Stimulated activated CD8-positive, alpha-beta memory T cell treated with anti-CD3 and anti-CD28 coated beads, Interleukin-2, amount 100 ng/mL, for 1 hour (primary cell): ENCODE measurements at places on chromosomes 7 and 10.

GRCh38 chr10:35424680-35425285 is 88.5 kb downstream of the CCNY start:
- DNase-seq = no peak

DNA sequence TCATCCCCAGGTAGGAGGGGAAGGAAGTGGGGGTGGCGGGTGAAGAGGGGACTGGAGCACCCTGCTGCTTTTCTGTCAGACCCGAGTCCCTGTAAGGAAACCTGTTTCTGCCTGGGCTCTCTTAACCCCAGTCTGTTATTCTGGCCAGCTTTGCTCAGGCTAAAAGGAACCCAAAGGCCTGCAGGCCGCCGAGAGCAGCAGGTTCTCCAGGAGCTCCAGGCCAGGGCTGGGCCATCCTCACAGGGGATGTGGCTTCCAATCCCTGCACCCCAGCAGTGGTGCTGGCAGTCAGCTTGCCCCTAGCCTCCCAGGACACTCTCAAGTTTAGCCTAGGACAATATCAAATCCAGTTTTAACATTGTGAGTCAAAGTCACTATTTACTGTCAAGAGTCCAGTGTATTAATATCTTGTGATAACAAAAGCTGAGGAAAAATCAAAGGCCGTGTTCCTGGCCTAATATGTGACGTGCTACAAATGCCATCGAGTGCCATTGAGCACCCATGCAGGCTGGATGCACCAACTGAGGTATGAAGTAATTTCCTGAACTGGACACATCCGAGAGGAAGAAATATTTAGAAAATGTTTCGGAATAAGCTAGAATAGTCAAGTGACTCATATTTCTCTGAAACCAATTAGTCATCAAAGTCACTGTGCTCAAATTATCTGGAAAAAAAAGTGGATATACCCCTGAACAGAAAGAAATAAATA is 7.0 kb downstream of the PKD1L1 start:
- DNase-seq = no peak

DNA sequence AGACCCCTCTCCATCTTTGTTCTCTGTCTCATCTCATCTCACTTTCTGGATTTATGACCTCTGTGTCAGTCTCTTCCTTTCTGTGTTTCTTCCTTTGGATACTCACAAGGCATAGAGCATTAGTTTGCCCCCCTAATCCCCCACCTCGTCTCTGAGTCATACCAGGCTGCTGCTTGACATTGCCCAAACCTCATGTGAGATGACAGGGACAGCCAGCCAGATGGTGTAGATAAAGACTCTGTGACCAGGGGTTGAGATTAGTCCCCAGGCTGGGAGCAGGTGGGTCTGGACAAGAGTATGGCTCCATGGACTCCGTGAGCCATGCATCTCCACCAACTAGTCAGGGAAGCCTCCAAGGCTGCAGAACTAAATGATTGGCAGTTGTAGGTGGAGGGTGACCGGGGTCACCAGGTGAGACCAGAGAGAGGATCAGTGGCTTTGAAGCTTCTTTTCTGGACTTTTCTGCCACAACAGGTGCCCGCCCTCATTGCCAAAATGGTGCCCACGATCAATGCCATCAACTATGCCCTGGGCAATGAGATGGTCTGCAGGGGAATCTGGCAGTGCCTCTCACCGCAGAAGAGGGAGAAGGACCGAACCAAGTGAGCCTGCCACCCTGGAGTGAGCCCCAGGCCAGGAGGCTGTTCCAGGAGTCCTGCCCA is 13.3 kb downstream of the RGR start:
- DNase-seq = no peak

GRCh38 chr10:24556126-24556749 is 167.4 kb downstream of the ARHGAP21 start:
- DNase-seq = no peak

DNA sequence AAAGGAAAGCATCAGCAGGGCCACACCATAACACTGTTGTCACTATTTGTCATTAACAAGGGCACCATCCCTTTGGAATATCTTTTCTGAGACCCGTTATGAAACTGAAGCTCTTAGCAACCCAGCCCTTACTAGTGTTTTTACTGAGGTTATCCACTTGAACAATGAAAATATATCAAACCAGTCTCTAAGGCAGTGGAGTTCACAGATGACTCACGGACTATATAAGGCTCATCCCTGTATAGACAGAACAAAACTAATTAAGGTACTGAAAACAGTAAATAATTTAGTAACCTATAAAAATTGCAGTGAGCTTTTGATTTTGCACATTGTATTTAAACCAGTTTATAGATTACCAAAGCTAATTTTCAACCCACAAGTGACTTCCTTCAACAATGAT is 196.0 kb downstream of the ELAPOR2 start:
- DNase-seq = no peak

GRCh38 chr7:114444196-114444595 is 29.6 kb downstream of the FOXP2 start:
- no peak for DNase-seq

- no peak for DNase-seq
These were observed 46.3 kb downstream of the PDK4 start for GRCh38 chr7:95549818-95550529.

DNA sequence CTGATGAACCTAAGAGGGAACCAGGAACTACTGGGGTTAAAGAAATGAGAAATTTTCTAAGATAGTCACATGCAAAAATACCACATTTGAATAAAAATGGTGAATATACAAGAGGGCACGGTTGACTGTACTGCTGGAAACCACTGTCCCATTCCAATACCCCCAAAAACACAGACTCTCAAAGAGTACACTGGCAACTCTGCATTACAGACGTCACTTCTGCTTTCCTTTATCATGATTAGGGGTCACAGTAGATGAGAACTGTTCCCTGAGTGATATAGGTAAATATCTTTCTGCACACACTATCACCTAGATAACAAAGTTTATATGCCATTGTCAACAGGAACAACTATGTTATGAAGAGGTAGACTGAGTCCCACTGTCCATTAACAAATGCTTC is 69.5 kb downstream of the RAPGEF5 start:
- DNase-seq = no peak

DNA sequence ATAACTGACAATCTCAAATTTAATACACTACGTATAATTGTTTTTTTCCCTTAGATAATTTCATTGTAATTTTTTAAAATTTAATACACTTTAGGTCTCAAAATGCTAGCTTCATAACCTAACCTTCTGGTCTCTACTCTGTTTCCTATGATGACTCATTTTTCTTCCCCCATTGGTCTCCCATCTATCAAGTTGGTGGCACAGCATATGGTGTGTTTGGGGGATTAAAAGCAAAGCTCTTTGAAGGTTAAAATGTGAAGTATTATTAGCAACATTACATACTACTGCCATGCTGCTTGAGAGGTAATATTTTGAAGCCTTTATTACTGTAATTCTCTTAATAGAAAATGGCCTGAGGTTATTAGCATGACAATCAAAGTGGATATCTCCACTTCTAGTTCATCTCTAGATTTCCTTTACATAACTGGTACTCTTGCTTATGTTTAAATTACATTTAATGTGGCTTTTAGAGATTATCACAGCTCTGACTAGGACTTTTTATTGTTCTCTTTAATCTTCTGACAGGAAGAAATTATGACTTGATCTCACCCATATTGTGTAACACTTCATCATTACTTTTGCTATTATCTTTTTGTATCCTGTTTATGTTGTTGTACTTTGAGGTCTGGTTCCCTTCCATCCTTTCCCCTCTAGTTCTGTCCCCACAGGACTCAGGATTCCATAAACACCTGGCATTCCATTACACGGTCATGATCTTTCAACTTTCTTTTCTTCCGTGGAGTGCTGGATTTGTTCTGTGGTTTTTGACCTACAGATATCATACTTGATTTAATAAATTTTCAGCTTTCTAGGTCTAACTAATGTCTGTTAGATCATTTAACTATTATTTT is 185.1 kb downstream of the SEMA3D start:
- no peak for DNase-seq

DNA sequence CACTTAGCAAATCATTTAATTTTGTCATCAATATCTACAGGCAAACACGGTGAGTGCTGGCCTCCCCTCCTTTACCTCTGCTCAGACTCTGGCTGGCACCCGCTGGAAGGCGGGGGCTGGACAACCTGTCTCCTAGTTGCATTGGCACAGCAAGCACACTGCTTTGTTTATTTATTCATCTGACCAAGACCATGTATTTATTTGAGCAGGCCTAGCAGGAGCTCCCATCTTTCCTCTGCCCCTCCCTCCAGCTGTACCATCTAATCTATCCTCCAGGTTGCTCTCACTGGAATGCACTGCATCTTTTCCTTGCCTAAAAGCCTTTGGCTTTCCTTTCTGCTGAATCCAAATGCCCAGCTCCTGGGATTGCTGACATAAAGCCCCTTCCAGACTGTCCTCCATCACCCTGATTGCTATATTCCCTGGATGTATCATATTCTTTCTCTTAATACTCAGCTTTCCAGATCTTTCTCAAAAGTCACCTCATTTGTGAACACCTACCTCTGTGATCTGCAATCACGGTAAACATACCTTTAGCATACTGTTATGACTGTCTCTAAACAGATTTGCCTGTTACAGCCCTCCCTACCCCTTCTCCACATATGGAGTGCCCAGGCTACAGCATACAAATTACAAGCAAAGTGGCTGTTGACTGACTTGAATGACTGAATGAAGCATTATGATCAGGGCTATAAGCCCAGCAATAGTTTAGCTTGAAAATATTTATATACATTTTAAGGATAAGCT is 9.6 kb downstream of the ELMO1 start:
- DNase-seq = no peak

DNA sequence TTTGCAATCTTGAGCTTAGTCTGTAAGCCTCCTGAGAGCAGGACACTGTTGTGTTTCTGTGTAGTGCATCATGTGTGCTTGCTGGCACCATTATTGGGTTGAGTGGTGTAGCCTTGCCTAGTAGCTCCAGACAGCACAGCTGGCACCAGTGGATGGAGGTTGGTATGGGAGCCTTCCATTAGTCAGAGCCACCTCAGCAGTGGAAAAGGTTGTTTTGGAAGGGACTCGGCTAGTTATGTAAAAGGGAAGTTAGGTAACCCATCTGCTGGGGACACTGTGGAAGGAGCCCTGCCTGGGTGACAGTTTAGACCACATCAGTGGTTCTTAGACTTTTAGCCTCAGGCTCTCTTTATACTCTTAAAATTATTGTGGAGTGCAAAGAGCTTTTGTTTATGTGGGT is 16.3 kb downstream of the MINDY4 start:
- no peak for DNase-seq

GRCh38 chr10:101670635-101671034 is 24.3 kb downstream of the FBXW4 start:
- no peak for DNase-seq

GRCh38 chr7:117146059-117146458 is 176.8 kb downstream of the WNT2 start:
- no peak for DNase-seq

GRCh38 chr7:123608991-123609882 is 7.6 kb downstream of the ASB15 start:
- no peak for DNase-seq

DNA sequence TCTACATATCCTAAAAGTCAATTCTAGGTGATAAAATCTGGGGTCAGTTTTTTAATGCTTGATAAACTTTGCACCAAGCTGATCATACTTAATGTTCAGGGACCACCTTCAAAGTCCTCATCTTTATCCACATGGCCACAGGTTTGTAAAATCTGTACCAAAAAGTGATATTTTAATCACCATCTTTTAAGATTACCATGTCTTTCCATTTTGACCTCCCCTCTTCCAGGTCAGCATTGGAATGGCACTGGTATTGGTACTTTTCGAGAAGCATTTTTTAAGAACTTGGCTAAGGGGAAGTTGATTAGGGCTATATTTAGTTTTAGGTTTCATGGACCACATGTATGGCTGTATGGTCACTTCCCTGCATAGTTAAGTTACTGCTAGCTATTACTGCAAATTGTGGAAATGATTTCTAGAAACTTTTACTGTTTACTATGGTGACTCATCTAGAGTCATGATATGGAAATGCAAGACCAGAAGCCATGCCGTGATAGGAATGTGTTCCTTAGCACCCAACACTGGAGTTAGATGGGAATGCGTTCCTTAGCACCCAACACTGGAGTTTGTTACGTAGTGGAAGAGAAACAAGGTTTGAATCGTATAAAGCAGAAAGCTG is 50.8 kb upstream of the ABLIM1 start:
- no peak for DNase-seq

DNA sequence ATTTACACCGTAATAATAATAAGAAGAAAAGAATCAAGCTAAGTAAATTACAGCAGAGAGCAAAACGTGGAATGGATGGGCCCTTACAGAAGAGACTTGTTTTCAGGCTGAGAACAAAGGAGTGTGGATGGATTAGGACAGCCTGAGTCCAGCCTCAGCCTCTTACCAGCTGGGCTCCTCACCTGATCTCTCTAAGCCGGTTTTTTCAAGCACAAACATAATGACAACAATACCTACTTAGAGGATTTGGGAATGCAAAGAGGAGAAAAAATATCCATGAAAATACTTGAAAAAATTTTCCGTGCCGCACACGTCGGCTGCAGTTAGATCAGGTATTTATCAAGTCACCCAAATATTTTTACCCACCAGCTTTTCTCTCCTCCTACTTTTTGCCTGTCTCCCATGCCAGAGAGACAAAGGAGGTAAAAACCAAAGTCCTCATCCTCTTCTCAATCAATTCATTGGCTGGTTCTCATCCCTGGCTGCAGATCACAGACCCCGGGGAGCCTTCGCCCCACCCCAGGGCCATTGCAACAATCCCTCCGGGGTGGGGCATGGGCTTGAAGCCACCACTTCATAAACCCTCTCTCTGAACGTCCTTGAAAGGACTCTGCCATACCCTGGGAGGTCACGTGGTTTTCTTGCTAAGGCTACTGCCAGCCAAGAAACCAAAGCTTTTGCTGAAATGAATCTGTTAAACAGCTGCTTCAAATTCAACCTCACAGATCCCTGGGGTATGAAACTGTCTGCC is 29.7 kb upstream of the GTF2I start:
- DNase-seq = no peak

- DNase-seq = no peak
These were observed 237.3 kb downstream of the DGKI start for GRCh38 chr7:137609500-137609899.

DNA sequence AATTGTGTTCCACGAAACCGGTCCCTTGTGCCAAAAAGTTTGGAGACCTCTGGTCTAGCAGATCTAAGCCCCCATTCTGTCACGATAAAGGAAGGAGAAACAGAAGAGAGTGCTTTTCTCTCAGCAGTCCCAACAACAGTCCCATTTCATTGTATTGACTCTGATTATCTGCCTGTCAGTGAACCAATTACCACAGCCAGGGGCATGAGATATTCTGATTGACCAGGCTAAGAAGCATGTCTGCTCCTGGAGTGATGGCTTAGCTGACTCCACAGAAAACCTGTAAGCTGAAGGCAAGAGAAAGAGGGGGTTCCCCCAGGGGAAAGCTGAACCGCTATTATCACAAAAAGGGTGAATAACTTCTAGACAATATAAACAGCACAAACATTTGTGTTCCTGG is 765.4 kb downstream of the SORCS1 start:
- no peak for DNase-seq

- DNase-seq = no peak
These were observed 38.9 kb upstream of the LANCL2 start for GRCh38 chr7:55326081-55326835.

DNA sequence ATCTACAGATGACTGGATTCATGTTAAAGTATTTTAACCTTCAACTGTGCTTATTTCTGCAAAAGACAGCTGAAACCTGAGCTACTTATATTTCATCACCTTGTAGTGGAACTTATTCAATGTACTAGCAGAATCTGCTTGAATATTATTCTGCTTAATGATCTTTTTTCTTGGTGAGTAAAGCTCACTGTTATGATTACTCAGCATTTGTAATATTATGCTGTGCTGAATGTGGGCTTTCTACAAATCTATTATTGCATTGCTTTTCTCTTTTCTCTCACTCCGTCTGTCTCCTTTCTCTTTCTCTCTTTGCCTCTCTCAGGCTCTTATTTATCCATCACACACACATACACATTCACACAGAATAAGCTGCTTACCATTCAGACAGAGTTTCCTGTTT is 98.7 kb upstream of the TMEM196 start:
- no peak for DNase-seq
